ENCODE measurements at places on chromosomes 3 and 15.
A peak's percentile ranks its signal among the peaks of the same experiment; 100 is the strongest.

- no peak for DNase-seq
Measured at GRCh38 chr3:69137005-69137404, 14.6 kb upstream of the LMOD3 start.

DNA sequence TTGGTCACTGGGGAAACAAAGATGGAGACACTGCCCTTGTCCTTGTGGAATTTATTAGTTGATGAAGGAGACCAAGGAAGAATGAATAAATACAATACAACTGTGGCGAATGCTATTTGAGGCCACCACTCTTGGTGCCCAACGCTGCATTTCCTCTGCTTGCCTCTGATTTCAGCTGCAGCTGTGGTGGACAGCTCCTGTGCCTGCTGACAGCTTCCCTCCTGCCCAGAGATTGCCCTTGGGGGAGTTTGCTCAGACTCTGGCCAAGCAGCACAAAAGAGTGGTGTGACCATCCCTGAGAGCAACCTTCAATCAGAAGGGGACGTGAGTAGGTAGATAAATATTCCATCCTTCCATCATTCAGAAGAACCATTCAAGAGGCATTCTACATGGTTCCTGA, 64.6 kb upstream of the FHIT start:
- no peak for DNase-seq

DNA sequence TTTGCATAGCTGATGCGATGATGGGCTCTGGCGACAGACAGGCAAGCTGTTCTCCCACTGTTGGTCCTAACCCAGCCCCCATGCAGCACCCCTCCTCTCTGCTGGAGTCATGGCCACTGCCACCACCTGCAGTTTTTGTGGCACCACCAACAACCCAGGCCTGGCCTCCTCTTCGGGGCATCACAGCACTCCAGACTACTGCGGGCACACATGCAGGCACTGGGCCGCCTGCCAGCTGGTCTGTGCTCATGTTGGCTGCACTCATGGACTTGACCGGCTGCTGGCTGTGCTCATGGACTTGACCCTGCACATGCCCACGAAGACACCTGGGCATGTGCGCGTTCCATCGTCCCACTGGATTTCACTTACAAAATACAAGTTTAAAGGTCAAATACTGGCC, 130.9 kb upstream of the TMEM108 start:
- no peak for DNase-seq

- DNase-seq: no peak
Measured at GRCh38 chr3:128455786-128456748, 10.6 kb downstream of the DNAJB8 start.

- DNase-seq: peak; percentile 26
Measured at GRCh38 chr15:51649659-51650521, 27.3 kb upstream of the DMXL2 start.

DNA sequence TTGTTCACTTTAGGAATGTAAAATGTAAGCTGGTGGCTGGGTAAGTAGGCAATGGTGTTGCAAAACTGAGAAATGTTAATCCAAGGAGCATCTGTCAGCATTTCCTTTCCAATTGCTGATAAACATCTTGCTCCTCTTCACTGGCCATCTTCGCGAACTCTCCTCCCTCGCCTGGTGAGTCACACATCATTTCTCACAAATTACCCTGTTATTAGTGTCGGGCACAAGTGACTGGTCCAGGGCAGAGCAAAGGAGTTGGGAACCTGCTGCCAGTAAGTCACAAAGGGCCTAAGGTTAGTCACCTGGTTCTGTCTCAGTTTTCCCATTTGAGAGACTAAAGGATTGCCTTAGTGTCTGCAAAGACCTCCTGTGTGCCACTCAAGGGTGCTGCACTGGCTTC, 13.0 kb downstream of the CERS3 start:
- no peak for DNase-seq

GRCh38 chr3:194279101-194279500, 72.0 kb downstream of the CPN2 start:
- DNase-seq: no peak

- DNase-seq: no peak
Measured at GRCh38 chr3:50447290-50447840, 56.1 kb downstream of the CACNA2D2 start.

- no peak for DNase-seq
Measured at GRCh38 chr15:98745650-98746374, 97.5 kb downstream of the IGF1R start.

- no peak for DNase-seq
Measured at GRCh38 chr3:62718515-62719320, 156.5 kb downstream of the CADPS start.

- DNase-seq: no peak
Measured at GRCh38 chr15:48191574-48192225, at the start of gene CTXN2. Gene CTXN2, plus strand, starts transcription at chr15:48191665. Its CDS starts 9,636 bp downstream, at chr15:48201301.

DNA sequence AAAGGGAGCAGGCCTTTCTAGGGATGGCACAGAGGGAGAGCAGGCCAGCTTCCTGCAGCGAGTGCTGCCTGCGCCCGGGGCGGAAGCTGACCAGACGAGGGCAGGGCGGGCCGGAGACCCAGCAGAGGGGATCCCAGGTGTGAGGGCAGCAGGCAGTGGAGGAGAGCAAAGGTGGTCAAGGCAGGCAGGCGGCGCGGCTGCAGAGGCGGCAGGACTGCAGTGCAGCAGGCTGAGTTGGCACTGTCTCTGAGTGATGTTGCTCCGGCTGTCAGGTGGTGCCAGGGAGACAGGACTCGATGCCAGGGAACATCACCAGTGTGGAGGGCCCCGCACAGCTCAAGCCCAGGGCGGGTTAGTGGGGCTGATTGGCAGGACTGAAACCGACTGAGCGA, 22.3 kb upstream of the PLXNA1 start:
- no peak for DNase-seq

DNA sequence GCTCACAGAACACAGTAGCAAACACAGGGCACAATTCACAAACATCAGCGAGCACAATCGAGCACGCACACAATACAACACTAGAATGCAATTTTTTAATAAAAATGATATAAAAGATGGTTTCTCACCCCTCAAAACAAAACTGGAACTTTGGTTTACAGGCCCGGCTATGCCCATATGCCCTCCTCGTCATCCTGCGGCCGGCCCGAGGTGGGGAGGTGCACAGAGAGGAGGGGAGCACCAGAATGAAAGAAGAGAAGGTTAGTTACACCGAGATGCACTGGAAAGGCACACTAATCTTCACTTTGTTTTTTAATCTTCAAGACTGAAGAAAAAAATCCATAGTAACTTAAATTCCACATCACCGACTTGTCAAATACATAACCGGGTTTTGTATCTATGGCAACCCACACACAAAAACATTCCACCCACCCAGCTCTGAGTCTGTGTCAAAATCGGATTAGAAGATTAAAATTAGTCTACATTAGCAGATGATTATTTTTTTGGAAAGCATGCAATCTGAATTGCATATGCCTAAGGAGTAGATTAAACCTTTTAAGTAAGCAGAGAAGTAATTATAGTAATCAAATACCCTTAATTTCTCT, 196.7 kb upstream of the WNT5A start:
- no peak for DNase-seq

DNA sequence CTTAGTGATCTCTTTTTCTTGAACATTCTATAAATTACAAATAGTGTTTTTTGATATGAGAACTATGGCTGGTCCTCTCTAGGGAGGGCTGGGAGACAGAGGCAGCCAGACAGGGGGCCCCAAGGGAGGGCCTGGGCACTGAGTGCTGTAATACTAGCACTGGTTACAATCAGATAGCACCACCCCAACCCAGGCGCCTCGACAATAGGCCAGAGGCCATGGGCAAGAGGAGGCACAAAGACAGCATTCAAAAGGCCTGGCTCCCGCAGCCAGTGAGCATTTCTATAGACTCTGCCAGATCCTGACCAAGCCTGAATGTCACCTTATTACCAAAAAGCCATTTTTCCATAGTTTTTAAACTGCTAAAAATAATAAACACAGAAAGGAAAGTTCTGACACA, 158.5 kb downstream of the THRB start:
- DNase-seq: no peak

- no peak for DNase-seq
Measured at GRCh38 chr3:36954452-36955134, 9.7 kb upstream of the TRANK1 start.

- DNase-seq: no peak
Measured at GRCh38 chr3:9403463-9403862, 6.0 kb downstream of the SETD5 start.

GRCh38 chr3:163863146-163863545, 1215.2 kb downstream of the SI start:
- no peak for DNase-seq

- DNase-seq: no peak
Measured at GRCh38 chr3:14959359-14959943, 12.1 kb downstream of the NR2C2 start.

DNA sequence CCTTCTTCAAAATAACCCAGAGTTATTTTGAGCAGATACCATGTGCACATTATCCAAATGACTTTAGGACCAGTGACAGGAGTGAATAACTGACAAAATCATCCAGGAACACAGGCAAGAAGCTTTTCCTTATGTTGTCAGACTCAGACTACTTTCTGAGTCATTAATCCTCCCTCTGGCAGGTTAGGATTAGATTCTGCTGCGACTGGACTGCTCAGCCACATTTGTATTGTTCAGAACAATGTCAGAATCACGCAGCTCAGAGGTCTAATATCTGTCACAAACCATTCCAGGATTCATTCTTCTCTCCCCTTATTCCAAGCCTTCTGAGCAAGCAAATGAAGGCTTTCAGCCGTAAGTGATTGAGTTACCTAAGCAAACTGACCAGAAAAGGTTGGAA, 34.8 kb upstream of the FAM174B start:
- DNase-seq: no peak

- no peak for DNase-seq
Measured at GRCh38 chr15:65790694-65791334, 1.3 kb downstream of the DENND4A start.

- DNase-seq: no peak
Measured at GRCh38 chr3:3403700-3404099, 224.2 kb upstream of the CRBN start.

DNA sequence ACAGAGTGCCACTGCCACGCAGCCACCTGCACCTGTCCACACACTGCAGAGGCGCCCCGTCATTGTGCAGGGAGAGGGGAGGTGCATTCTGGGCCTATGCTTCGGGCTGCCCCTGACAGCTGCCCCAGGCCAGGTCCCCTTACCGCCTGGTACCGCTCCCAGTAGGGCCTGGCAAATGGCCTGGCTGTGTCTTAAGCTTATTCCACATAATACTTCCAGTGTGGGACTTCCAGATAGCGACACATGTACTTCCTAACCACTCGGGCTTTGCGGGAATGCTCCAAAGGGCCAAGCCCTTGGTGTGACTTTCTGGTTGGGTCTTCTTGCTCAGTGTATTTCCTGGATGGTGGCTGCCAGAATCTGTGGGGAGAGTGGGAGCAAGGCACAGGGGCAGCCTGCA, 254.3 kb upstream of the CHRNA7 start:
- DNase-seq: no peak

- DNase-seq: no peak
Measured at GRCh38 chr3:46022909-46023785, 4.1 kb downstream of the XCR1 start.

- DNase-seq: no peak
Measured at GRCh38 chr3:105984837-105985236, 116.0 kb upstream of the CBLB start.
